ENCODE measurements at places on chromosomes 12 and 14.
A peak's percentile ranks its signal among the peaks of the same experiment; 100 is the strongest.

- DNase-seq: peak; percentile 90
These were observed 56.9 kb upstream of the E2F7 start for GRCh38 chr12:77122236-77122635.

- no peak for DNase-seq
These were observed 50.5 kb downstream of the B4GALNT3 start for GRCh38 chr12:510071-510825.

DNA sequence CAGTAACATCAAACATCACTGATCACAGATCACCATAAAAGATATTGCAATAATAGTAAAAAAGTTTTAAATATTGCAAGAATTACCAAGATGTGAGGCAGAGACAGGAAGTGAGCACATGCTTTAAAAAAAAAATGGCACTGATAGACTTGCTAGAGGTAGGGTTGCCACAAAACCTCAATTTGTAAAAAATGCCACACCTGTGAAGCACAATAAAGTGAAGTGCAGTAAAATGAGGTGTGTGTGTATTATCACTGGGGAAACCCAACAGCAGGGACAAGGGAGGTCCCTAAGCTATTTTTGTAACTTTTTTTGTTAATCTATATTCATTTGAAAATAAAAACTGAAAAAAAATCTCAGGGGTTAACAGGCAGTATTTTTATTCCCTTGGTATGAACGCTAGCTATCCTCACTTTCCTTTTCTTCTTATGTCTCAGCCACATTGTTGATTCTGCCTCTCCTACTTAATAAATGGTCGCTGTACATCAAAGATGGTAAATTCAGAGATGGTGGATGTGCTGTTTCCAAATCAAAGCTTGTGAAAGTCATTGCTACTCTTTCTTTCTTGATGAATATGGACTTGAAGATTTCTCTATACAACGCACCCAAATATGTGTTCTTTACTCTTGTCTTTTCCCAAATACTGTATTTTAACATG is 14.0 kb upstream of the KLRD1 start:
- DNase-seq: no peak

DNA sequence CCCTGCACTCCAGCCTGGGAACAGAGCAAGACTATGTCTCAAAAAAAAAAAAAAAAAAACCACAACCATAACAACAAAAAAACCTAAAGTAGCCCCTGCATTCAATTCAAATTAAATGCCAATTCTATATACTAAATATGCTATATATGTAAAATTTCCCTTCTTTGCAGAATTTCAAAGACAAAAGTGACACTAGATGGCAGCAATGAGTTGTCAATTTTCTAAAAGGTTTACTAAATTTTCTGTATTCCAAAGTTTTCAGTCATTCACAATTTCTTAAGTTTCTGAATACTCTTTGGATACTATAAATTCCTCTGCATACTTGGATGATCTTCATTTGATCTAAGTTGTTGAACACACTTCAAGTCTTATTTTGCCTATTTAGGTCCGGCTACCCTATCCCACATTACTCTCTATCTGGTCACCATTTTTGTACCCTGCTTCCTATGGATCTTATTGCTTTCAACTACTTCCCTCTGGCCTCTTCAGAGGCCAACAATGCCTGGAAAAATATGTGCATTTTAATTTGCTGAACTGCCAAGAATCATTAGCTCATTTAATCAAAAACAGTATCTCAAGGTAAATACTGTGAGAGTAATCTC is 27.9 kb downstream of the HNRNPC start:
- peak; percentile 14 for DNase-seq

DNA sequence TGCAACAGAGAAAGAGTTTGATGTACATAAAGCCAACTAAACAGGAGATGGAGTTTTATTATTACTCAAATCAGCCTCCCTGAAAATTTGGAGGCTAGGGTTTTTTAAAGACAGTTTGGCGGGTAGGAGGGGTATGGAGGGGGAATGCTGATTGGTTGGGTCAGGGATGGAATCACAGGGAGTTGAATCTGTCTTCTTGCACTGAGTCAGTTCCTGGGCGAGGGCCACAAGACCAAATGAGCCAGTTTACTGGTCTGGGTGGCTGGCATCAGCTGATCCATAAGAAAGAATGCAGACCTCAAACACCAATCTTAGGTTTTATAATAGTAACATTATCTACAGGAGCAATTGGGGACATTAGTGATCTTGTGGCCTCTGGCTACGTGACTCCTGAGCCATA is 64.9 kb downstream of the RIN3 start:
- DNase-seq: no peak

GRCh38 chr14:61187196-61187905 is 93.8 kb downstream of the TMEM30B start:
- DNase-seq: no peak

GRCh38 chr14:103628221-103628683 is 759 bp upstream of the KLC1 start:
- DNase-seq: no peak

DNA sequence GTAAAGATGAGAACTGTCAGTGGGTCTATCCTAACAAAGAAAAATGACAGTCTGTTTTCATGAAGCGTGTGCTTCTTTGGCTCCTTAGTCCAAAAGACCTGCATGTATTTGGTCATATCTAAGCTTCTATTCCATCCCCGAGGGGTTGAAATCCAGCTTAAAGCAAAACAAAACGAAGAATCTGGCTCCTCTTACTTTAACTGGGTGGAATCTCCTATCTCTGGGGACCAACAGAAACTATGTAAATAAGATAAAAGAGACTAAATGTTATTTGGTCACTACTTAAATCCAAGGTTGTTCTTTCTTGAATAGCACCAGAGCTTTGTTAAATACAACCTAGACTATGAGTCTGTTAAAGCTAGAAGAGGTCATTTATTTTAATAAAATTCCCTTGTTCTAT is 9.4 kb downstream of the IGF1 start:
- DNase-seq: no peak

GRCh38 chr14:61940666-61941420 is 178.6 kb downstream of the SNAPC1 start:
- no peak for DNase-seq

All from AG04449 (cell line).